ENCODE measurements at places on chromosomes 2 and 18.

GRCh38 chr2:242063436-242063835 lies 193.9 kb downstream of the RTP5 start:
- DNase-seq, result no peak

DNA sequence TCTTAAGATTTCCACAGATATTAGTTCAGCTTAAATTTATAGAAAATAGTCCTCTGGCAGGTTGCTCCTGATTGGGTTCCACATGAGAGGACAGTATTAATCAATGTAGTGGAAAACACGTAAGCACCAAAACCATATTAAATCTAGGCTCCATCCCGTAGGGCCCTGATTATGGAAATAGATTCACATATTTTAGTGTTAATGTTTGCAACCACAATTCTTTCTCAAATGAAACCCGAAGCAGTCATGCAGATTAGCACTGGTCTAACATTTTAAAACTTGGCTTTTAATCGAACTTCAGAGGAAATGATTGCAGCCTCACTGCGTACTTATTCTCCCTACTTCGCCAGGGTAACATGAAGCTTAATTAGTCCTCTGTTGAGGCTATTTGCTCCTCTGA lies 60.9 kb downstream of the METTL4 start:
- DNase-seq, result no peak

DNA sequence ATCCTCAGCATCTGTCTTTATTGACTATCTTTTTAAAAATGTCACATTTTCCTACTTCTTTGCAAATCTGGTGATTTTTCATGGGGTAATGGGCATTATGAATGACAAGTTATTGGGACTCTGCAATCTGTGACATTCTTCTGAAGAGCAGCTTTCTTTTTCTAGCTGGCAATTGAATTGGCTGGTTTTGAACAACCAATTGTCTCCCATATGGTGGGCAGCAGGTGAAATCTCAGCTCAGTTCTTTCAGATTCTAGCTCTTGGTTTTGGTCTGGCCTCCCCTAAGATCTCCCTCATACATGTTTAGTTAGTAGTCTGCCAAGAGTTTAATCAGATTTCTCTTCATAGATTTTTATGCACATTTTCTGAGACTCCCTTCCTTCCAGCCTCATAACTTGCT lies 107.9 kb upstream of the EPB41L3 start:
- DNase-seq, result no peak

DNA sequence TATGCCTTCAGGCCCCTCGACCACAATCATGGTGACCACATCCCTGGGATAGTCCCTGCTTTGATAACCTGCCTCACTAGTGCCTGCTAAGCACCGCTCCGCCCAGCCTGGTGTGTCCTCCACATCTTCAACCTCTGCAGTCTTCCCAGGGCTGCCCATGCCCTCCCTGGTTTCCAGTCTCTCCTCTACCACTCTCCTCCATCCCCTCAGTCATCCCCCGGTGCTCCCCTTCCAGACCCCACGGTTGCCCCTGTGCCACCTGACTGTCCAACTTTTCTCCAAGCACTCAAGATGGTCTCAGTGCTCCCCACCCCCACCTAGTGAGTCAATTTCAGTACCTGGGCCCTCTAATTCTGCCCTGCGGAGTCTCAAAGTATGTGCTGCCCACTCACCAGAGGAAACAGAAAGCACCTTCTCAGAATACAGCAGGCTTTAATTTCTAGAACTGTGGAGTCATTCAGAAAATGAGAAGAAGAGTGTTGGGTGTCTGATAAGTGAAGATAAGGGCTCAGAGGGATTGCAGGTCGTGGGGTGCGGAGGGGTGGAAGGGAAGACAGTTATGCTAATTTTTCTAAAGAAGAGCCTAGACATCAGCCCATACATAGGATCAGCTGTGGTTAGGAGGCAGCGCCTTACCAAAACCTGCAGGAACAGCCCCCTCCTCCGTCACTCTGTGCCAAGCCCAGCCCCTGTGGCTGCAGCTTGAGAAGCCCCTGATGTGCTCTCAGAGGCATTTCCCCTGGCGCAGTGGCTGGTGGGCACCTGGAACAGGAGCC lies 53.6 kb upstream of the CAB39 start:
- no peak for DNase-seq

GRCh38 chr18:55588870-55589595 lies 1.0 kb upstream of the TCF4 start:
- no peak for DNase-seq

DNA sequence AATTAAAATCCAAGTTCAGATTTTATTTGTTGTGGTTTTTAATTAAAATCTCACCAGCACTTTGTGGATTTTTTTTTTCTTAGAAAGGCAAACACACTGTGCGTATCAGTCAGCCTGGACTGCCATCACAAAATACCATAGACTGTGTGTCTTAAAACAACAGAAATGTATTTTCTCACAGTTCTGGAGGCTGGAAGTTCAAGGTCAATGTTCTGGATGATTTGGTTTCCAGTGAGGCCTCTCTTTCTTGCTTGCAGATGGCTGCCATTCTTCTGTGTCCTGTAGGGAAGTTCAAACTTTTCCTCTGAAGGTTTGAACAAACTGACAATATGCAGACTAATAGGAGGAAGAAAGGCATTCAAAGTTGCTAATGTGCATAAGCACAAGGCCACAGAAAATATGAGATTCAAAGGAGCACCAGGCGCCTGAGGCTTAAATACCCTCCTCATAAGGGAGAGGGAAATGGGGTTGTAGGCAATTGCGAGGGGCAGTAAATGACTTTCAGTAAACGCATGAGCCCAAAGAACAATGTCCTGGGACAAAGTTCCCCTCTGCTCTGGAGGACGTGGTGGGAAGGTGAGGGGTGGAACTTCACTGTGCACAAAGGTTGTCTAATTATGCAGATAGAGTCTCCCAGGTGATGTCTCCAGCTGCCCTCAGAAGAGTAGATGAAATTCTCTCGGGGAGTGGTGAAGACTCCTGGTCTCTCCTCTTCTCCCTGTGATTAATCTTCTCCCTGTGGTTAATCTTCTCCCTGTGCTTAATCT lies 26.5 kb upstream of the KCNF1 start:
- no peak for DNase-seq

GRCh38 chr2:33785201-33786106 lies 186.4 kb upstream of the FAM98A start:
- no peak for DNase-seq

DNA sequence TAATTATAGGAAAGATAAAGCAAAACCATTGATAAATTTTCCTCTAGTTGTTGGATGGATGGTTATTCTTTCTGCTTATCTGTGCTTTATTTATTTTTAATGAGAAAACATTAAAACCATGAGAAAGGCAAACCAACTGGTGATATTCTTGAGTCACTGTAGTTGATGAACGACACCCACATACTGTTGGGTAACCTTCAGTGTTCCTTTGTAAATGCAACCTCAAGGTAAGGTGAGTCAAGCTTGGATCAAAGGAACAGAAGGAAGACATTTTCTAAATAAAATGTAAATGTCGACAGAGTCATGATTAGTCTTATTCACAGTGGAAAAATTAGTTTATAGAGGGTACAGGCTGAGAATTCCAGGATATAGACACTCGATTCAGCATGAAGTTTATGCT lies 12.7 kb downstream of the ABCB11 start:
- DNase-seq, result no peak

DNA sequence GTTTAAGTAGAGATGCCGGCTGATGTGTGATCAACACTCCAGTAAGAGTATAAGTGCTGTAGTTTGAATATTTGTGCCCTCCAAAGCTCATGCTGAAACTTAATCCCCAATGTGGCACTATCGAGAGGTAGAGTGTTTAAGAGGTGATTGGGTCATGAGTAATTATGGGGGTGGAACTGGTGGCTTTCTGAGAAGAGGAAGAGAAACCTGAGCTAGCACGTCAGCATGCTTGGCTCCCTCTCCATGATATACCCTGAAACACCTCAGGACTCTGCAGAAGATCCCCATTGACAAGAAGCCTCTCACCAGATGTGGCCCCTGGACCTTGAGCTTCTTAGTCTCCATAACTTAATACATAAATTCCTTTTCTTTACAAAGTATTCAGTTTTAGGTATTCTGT lies 584.8 kb downstream of the TSN start:
- no peak for DNase-seq

DNA sequence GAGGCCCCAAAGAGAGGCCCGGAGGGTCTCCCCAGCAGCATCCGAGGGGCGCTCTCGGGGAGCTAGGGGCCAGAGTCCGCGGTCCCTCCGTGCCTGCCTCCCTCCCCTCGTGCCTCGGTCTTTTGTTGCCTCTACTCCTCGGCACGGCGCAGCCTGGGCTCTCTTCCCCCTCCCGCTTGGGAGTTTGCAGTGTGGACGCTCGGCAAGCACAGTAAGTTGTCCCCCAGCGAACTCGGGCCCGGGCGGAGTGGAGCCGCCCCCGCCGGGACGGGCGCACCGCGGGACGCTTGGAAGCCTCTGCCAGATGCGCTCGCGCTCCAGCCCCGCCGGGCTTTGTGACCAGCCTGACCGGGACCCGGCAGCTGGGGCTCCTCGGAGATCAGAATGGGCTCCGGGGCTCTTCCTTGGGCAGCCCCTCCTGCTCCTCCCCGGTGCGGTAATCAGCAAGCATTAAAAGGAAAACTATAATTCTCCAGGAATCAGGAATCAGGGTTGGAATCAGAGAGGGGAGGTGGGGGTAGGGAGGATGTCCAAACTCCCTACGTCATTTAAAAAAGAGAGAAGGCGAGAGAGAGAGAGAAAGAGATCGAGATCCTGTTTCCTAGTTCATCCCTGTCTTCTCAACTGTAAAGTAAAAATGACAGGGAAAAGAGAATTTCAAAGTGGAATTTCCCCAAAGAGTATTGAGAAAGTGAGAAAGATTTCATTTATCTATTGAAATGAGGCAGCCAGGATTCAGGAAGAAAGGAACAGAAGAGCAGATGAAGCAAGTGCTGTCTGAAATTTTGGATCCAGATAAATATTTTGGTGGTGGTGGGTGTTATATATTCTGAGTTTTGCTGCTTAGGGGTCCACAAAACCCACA lies 786 bp upstream of the TMEM200C start:
- DNase-seq, result peak; percentile 48

- no peak for DNase-seq
Observed at GRCh38 chr2:6626401-6627012, 239.2 kb downstream of the CMPK2 start.

DNA sequence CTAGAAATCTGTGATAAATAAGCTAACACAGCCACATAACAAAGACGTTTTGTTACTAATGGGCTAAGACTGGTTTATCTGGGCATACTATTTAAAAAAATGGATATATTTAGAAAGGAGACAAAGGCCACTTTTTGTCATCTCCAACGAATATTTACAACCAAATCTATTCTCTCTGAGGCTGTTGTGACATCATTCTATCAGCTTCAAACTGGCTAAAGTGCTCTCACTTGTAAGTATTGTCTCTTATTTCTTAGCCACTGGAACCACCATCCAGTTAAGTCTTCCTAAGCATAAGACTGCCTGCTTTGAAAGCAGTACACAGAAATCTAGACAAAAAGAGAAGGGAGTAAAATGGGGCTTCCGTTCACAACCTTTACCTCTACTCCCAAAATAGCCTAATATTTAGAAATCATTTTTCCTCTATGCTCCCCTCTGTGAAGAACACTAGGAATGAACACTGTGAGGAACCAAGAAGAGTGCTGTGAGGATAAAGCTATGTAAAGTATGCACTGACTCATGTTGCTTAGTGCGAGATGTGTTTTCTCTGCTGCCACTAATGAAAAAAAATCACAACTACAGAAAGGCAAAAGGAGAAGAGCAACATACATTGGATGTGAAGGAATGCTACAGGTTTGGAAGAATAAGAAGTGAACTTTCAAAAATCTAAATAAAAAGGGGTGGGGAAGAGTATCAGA lies 264.1 kb downstream of the EXOC6B start:
- no peak for DNase-seq

GRCh38 chr2:189176516-189176915 lies 3.0 kb downstream of the COL5A2 start:
- no peak for DNase-seq

DNA sequence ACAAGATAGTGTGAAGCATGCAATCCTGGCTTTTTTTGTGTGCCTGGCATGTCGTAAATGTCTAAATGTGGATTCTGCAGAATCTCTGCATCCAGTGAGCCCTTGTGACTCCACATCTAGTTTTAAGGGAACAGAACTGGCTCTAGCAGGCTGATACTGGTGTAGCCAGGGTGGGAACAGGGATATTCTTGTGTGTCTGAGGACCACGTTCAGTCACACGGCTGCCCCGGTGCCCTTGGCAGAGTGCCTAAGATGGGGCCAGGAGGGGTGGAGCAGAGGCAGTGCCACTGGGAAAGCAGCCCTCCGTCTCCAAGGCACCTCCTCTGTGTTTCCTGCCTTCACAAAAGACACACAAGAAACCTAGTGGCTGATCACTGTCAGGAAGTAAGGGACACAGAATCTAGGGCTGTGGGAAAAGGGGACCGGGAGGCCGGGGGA lies 91.5 kb upstream of the PARD3B start:
- peak; percentile 74 for DNase-seq

DNA sequence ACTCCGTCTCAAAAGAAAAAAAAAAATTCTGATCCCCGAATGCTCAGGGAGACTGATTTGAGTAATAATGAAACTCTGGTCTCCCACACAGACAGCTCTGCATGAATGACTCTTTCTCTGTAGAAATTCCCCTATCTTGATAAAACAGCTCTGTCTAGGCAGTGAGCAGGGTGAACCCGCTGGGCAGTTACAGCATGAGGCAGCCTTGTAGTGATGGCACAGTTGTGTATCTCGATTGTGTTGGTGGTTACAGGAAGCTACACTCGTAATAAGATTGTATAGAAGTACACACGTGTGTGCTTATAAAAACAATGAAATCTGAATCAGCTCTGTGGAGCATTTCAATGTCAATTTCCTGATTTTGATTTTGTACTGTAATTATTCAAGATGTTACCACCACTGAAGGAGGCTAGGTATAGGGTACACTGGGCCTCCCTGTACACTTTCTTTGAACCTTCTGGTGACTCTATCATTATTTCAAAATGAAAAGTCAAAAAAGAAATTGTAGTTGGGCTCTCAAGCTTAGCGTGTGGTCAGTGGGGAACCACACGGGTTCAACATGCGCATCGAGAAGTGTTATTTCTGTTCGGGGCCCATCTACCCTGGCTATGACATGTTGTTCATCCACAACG lies 34.9 kb upstream of the ATP8B1 start:
- no peak for DNase-seq

GRCh38 chr18:33264566-33264965 lies 176.0 kb downstream of the CCDC178 start:
- no peak for DNase-seq

- no peak for DNase-seq
Observed at GRCh38 chr18:5608846-5609245, 65.0 kb upstream of the EPB41L3 start.

DNA sequence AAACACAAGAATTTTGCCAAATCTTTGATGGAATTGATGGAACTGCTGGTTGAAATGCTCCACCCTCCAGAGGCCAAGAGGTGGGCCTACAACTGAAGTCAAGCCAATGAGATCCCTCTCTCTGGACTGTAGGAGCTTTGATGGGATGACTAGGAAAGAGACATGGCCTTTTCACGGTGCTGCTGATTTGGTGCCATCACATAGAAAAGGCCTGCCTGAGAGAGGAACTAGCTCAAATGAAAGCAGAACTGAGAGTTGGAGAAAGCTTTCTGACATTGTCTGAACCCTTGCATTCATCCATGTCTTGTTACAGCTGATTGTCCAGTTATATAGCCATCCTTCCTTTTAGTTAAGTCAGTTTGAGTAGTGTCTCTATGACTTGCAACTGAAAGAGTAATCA lies 283.8 kb upstream of the LYPD1 start:
- DNase-seq, result no peak

Measured in right lung (tissue), 10 donors.